ENCODE measurements at places on chromosomes 4 and X. TPM values are rescaled to one million over a fixed set of nuclear protein-coding genes. Genes with fewer than 3 reads are reported as not detected.

GRCh38 chr4:3284734-3285557 lies 7.9 kb upstream of the RGS12 start:
- no peak overlapping the region for H3K4me3 ChIP-seq
- no peaks in the 10 kb centered on the region for H3K27me3 ChIP-seq
- H3K4me1 ChIP-seq, result peaks cover 14% of the 10 kb centered on the region
- H3K27ac ChIP-seq, result no peak overlapping the region
- no peaks in the 10 kb centered on the region for H3K36me3 ChIP-seq

Gene STARD8
- polyA plus RNA-seq, result not detected

- H3K36me3 ChIP-seq, result no peaks in the 10 kb centered on the region
- no peak overlapping the region for H3K27ac ChIP-seq
- no peaks in the 10 kb centered on the region for H3K4me1 ChIP-seq
- DNase-seq, result no peak
- no peak overlapping the region for H3K4me3 ChIP-seq
- no peaks in the 10 kb centered on the region for H3K27me3 ChIP-seq
Measured at GRCh38 chr4:94798808-94799207, 41.1 kb downstream of the BMPR1B start.

DNA sequence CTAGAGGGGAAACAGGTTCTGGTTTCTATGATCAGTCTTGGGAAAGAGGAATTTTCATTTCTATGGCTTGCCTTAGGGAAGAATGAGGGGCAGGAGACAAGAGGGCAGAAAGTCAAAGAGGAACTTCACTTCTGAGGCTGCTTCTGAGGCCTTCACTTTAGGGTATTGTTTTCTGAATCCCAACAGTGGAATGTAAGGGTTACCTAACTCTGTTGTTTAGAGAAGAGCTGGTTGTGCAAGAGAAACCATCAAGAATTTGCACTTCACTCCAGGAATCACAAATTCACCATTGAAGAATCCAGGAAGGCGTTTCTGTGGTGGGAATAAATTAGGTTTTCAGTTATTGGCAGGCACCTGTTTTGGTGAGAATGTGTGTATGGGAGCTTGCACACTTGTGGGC lies 126.7 kb upstream of the AMOT start:
- no peaks in the 10 kb centered on the region for H3K36me3 ChIP-seq
- no peak for DNase-seq
- H3K4me1 ChIP-seq, result no peaks in the 10 kb centered on the region
- no peaks in the 10 kb centered on the region for H3K27me3 ChIP-seq

- no peaks in the 10 kb centered on the region for H3K36me3 ChIP-seq
- no peak overlapping the region for H3K4me3 ChIP-seq
- H3K4me1 ChIP-seq, result no peaks in the 10 kb centered on the region
Measured at GRCh38 chr4:123546573-123547060, 150.0 kb downstream of the SPRY1 start.

DNA sequence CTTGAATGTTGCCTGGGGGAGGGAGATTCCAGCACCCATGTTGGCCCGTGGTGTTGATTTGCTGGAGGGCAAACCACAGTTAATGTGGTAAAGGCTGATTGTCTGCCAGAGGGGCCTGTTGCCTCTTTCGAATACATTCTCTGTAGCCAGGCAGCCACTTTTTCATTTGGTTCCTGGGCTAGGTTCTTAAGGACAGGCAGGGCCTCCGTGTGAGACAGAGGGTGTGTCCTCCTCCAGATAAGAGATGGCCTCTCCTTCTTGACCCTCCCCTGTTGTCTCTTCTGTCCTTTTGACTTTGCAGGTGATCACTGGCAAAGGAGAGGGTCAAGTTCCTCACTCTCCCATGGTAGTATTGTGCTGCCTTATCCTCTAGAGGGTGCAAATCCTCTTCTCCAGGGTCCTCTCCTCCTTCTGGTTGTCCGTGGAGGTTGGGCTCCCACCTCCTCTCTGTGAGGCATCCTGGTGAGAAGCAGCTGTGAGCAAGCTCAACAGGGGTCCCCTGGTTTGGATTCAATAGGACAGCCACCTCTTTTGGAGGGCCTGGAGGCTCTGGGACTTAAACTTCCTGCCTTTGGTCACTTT lies 44.9 kb downstream of the ZNF182 start:
- H3K36me3 ChIP-seq, result no peaks in the 10 kb centered on the region
- H3K4me3 ChIP-seq, result no peak overlapping the region
- no peak overlapping the region for H3K27ac ChIP-seq
- no peaks in the 10 kb centered on the region for H3K27me3 ChIP-seq
- no peak for DNase-seq

Gene CWH43
- polyA plus RNA-seq, result not detected
